ENCODE measurements at places on chromosomes 3 and 15.

DNA sequence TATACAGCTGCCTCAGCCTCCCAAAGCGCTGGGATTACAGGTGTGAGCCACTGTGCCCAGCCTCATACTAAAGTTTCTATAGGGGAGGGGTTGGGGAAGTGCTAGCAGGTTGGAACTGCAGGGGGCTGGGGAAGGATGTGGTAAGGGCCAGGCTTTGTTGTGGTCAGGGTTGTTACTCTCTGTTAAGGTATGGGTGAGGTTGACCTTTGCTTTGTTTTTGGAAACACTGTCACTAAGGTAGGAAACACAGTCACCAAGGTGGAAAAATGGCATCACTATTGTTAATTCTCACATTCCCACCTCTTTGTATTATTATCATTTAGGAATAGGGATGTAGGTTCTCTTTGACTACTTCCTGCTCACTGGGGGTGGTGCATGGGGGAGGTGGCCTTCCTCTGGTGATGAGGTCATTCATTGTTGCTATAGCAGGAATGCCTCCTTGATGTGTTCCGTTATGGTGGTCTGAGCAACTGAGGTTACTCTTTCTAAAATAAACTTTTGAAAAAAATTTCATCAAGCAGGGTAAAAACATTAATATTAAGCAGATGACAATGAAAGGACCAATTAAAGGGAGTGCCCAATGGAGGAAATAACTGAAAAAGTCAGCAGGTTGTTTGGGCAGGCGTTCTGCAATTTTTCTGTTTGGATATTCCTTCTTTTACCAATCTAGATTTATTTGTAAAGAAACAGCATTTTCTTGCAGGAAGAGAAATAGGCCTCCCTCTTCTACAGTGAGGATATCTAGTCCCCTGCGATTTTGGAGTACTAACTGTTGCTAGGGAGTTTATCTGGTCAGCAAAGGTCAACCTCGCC lies 150.5 kb downstream of the WDR76 start:
- no peak for DNase-seq

GRCh38 chr3:56469141-56469540 lies 874 bp upstream of the ERC2 start:
- no peak for DNase-seq

DNA sequence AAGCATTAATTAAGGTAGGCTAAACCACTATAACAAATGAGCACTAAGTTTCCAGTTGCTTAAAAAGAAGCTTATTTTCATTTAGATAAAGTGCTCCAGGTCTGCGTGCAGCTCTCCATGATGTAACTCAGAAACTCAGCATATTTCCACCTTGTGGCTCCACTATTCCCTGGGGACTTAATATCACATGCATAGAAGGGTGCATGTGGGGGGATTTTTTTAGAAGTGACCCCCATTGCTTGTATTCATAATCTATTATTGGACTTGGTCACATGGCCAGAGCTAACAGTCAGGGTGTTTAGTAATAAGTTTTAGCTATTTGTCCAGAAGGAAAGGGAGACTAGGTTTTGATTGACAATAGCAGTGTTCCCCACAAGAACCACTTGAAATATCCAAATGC lies 86.8 kb downstream of the TMCO5A start:
- no peak for DNase-seq

DNA sequence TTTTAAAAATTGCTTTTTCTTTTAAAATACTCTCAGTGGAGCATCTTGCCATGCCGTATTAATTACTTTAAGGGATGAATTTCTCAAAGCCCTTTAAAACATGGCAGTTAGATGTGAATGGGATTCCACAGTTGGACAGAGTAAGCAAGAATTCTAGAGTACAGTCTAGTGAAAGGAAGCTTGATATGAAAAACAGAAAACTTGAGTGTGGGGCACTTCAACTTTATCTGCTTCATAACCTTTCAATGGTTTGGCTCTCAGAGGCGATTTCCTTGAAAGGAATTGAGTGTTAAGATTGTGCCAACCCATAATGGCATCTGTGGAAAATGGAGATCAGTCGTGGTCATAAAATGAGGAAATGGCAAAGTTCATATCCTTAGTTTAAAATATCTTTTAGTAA lies 127.7 kb upstream of the SAMMSON start:
- DNase-seq = no peak

DNA sequence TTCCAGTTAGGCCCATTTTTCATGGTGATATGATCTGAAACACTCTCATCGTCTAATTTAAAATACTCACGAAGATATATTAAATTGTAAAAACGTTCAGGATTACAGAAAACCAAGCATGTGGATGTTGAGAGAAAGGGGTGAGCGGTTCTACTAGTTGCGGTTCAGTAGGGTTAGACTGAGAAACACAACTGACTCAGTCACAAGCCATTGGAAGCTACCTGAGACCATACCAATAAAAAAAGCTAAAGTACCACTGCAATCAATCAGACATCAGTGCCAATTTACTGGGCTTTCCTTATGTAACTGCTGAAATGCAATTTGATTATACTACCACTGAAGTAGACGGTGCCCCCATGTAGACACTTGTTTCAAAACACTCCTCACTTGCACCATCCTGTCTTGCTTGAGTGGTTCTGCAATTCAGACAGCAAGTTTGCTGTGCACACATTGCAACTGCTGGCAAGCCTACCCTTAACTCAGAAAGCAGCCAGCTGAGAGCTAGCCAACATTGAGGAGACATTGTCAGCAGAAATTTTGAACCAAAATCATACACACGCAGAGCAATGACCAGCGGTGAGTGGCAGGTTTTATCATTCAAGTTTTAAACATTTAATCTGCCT lies 368.7 kb upstream of the ARHGEF26 start:
- DNase-seq = no peak

DNA sequence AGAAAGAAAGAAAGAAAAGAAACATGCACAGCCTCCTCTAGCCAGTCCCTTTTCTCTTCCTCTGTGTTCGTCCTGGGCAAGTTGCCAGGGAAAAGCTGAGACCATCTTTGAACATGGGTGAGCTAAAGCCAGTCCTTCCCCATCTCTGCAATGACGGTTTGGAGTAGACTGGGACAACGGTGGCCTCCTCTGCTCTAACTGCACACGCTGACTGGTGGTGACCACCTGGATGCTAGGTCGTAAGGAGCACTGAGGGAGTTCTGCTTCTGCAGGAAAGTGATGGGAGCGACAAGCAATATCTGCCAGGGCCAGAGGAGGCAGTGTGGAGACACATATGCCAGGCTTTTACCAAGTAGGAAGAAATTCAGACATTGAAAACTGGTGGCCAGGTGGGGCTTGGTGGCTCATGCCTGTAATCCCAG lies 111.7 kb downstream of the NUP210 start:
- DNase-seq = peak; percentile 10

- DNase-seq = no peak
These were observed 131.2 kb downstream of the MAGI1 start for GRCh38 chr3:65907232-65908130.

DNA sequence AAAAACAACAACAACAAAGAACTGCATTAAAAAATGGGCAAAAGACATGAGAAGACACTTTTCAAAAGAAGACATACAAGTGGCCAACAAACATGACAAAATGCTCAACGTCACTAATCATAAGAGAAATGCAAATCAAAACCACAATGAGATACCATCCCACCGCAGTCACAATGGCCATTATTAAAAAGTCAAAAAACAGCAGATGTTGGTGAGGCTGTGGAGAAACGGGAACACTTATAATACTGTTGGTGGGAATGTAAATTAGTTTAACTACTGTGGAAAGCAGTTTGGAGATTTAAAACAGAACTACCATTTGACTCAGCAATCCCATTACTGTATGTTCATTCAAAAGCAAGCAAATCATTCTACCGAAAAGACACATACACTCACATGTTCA lies 15.1 kb downstream of the EIF1B start:
- no peak for DNase-seq

- no peak for DNase-seq
These were observed 20.2 kb downstream of the RNF13 start for GRCh38 chr3:149833241-149833640.

- DNase-seq = peak; percentile 90
These were observed 51.0 kb downstream of the MME start for GRCh38 chr3:155131104-155131503.

DNA sequence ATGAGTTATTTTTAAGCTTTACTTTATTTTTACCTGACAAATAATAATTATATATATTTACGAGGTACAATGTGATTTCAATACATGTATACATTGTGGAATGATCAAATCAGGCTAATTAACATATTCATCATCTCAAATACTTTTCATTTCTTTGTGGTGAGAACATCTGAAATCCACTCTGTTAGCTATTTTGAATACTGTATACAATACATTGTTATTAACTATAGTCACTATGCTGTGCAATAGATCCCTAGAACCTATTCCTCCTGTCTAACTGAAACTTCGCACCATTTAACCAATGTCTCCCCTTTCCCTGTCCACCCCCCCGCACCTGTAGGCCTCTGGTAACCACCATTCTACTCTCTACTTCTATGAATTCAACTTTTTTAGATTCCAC lies 7.9 kb upstream of the SPPL2A start:
- no peak for DNase-seq

DNA sequence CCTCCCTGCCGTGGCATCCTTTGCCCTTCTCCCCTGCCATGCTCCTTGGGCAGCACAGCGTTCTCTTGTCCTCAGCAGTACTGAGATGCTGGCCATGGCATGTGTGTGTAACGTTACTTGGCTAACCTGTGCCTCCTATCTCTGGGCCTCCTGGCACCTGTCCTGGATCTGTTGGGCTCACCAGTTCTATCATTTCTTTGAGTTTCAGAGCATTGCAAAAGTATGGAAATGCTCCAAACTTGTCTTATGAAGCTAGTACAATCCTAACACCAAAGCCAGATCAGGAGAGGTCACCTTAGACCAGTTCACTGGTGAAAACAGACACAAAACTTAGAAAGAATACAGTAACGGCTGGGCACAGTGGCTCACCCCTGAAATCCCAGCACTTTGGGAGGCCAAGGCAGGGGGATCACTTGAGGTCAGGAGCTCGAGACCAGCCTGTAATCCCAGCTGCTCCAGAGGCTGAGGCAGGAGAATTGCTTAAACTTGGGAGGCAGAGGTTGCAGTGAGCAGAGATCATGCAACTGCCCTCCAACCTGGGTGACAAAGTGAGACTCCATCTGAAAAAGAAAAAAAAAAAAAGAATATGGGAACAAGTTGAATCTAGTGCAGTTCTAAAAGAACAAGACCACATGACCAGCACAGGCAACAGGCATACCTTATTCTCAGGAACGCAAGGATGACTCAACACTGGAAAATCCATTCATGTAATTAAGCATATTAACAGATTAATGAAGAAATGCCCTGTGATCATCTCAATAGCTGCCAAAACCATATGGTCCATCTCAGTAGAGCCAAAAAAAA lies 62.4 kb upstream of the TRPM1 start:
- peak; percentile 1 for DNase-seq

DNA sequence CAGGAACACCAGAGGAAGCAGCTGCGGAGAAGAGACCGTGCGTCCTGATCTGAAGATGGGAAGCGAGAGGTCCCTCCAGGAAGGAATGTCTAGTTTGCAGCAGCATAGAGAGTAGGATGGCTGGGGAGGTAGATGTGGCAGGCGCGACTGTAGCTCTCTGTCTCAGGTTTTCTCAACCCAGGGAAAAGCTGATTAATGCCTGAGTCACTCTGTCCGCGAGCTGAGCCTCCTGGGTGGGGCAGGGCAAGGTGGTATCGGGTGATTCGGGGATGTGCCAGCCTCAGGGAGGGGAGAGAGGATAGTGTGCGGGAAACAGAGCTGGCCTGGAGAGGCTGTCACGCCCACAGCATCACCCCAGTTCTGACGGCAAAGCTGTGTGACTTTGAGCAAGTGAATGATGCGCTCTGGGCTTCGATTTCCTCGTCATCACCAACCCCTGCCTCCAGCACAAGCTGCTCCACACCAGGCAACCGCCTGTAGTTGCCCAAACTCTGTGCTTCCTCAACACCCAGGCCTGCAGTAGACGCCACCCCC lies 28.4 kb downstream of the CPN2 start:
- DNase-seq = no peak

DNA sequence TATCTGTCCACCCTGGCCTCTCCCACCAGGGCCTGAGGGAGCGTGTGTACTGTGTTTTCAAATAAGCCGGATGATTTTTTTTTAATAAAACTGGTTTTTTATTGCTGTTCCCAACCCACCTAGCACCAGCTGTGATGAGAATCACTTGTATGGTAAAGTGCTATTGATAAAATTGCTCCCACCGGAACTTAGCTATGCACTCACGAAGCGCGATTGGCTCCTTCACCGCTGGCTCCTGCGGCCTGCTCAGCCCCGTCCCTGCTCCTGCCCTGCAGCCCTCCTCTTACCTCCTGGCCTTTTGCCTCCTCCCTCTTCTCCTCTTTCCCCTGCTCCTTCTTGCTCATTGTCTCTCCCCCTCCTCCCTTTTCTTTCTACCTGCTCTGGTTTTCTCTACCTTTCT lies 183.7 kb downstream of the TLE3 start:
- no peak for DNase-seq

DNA sequence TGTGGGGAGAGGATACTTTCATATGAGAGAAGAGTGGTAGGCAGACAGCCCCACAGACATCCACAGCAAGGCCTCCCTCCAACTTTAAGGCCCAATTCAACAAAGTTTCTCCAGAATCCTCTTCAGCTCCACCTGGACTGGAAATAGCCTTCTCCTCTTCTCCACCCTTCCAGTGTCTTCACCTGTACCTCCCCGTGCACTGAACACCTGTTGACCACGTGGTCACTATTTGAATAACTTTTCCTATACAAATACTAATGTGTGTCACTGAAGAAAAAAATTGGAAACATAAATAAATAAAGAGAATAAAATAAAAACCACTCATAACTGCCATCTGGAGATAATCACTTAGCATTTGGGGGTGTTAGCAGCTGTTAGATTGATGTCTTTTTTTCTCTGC lies 52.9 kb downstream of the CCNL1 start:
- DNase-seq = no peak

DNA sequence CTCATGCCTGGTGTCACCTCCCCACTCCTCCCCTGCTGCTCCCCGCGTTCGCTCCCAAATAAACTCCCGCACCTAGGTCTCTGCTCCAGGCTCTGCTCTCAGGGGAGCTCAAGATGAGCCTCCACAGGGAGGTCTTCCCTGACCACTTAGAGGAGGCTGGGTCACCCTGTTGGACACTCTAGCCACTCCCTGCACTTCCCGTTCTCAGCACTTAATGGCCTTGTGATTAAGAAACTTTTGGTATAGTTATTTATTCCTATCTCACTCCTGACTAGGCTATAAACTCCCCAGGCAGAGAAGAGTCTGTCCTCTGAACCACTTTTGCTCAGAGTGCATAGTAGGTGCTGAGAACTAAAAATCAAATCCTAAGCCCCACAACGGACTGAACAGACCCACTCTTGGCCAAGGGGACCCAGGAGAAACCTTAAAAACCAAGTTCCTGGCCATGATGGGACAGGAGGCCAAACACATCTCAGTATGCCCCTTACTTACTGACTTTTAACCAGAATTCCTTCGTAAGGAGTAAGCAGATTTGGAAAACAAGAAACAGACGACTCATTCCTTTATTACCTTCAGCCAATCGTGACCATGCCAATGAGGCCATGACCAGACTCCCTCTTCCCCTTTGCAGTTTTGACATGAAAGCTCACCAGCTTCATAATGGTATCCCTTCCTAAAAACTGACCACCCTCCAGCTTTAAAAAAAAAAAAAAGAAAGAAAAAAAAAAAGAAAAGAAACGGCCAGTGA lies 69.0 kb upstream of the HRH1 start:
- DNase-seq = no peak

GRCh38 chr3:62584636-62585035 lies 211.3 kb upstream of the FEZF2 start:
- no peak for DNase-seq

GRCh38 chr3:99751649-99752048 lies 66.0 kb upstream of the CMSS1 start:
- peak; percentile 61 for DNase-seq
